HS-5 (cell line): ENCODE measurements at places on chromosomes 7 and 10.
A peak's percentile ranks its signal among the peaks of the same experiment; 100 is the strongest.

DNA sequence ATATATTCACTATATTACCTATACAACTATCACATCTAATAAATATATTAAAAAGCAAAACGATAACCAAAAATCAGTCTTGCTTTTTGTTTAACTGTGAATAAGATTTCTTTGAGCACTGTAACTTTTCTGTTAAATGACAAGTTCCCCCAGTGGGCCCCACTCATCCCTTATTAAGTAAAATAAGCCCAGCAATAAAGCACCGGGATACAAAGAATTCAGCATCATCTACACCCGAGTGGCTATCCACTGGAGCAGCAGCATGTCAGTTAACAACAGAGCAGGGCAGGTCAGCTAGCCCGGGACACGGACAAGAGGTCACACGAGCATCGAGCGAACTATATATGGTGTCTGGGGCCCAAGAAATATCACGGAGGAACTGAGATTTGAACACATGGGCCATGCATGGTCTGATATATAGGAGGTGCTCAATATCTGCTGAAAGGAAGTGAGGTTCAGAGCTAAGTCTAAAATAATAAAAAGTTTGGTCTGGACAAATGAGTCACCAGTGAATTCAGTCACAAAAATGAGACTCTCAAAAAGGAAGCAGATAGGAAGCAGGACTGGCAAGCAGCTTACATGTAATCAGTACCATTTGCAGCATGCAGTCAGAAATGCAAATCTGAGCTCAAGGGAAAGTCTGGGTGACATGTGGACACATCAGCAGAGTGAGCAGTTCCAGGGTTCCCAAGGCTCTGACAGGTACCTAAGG, 4.1 kb downstream of the ERCC6 start:
- peak; percentile 59 for DNase-seq

GRCh38 chr10:99788598-99789256, 6.3 kb downstream of the ABCC2 start:
- peak; percentile 58 for DNase-seq

- no peak for DNase-seq
These were observed 12.5 kb downstream of the COL13A1 start for GRCh38 chr10:69814251-69814650.

- peak; percentile 97 for DNase-seq
These were observed 222.4 kb downstream of the RPS24 start for GRCh38 chr10:78255796-78256638.

DNA sequence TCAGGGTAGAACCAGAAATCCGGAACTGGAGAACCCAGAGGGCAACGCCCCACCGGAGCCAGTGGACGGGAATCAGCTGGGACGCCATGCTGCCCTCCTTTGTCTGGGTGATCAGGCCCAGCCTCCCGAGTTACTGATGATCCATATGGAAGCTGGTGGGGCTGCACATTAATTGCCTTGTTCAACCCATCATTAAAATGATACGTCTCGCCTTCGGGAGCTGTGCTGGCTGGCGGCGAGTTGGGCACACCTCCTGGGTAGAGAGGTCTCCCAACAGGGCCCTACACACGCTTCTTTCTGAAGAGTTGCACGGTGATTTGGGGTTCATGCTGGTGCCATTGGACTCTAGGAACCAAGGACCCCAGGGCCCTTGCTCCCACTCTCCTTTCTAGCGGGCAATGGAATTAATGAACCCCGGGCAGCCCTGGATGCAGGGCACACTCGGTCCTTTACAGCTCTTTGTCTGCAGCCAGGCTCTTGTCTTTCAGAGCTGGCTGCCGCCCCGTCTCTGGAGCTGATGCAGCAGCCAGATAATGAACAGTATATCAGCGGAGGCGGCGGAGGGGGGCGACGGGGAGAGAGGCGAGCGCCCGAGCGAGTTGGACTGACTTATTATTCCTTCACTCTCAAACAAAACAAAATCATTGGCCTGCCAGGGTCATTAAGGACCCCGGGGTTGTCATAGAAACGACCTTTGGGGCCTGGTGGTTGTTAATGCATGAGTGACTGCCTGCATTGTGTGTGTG, 412.2 kb upstream of the ZMIZ1 start:
- DNase-seq, result no peak

DNA sequence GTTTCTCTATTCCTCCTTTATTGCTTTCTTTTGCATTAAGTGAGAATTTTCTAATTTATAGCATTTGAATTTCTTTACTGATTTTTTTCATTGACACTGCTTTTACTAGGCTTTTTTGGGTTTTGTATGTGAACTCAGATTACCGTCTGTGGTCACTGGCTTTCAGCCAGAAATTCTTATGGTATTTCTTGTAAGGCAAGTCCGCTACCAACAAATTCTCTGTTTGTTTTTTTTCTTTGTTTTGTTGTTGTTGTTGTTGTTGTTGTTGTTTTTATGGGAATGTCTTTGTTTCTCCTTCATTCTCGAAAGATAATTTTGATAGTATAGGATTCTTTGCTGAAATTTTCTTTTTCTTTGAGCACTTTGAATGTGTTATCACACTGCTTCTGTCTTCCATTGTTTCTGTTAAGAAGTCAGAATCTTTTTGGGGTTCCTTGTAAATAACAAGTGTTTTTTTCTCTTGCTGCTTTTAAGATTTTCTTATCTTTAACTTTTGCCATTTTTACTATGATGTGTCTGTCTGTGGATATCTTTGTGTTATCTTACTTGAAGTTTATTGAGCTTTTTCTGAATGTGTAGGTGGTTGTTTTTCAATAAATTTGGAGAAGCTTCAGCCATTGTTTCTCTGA, 7.2 kb downstream of the NET1 start:
- no peak for DNase-seq

GRCh38 chr7:84997626-84998025, 189.2 kb downstream of the SEMA3D start:
- no peak for DNase-seq

GRCh38 chr10:103367379-103367781, 396 bp upstream of the TAF5 start:
- DNase-seq, result no peak

- no peak for DNase-seq
These were observed 929.9 kb upstream of the MBL2 start for GRCh38 chr10:53702489-53702888.

GRCh38 chr10:115321360-115321759, 228.2 kb downstream of the ATRNL1 start:
- no peak for DNase-seq

DNA sequence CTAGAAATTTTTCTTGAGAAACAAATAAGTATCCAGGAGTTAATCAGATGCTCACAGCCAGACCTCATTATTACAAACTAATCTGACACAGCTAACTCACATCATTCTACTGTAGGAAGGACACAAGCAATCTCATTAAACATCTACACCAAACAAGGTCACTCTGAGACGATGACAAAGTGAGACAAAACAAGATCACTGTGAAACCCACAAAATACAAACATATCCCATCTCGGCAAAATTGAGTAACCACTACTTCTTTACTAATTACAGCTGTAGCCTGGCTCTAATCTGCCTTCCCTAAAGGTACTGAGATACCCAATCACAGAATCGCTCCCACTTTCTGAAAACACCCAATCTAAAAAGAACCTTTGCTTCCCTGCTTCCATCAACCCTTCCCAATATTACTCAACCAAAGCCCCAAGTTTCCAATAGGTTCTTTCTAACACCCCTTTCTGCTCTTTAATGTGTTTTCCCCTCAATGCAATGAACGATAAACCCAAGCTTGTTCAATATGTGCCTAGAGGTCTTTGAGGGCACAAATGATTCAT, 26.9 kb downstream of the CCDC6 start:
- no peak for DNase-seq

- no peak for DNase-seq
These were observed 13.1 kb upstream of the GATA3 start for GRCh38 chr10:8041284-8041991.

DNA sequence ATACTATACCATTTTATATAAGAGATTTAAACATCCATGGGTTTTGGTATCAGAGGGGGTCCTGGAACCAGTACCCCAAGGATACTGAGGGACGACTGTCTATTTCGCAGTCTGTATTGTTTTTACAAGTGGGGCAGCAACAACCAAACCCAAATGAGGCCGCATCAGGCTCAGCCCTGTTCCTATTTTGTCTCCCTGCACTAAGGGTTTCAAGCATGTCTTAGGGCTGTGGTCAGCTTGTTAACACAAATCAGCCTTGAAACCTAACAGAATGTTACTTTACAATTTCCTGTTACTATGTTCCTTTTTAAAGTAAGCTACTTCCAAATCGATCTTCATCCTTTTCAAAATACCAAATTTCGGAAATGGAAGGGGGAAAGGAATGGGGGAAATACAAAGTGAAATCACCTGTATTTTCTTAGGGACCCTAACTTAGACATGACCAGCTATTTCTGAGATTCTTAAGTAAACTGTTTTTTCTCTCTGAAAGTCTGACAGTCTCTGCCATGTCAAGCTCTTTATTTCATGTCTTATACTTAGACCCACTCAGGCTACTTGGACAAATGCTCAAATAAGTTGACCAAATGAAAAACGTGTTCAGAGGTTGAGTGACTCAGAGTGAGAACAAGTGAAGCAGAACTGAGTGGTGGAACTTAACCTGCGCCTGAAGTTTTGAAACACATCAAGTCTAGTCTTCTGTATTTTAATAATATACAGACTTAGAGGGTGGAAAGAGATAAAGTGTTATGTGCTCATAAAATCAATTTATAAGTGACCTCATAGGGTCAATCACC, 75.8 kb downstream of the C1GALT1 start:
- DNase-seq, result no peak

DNA sequence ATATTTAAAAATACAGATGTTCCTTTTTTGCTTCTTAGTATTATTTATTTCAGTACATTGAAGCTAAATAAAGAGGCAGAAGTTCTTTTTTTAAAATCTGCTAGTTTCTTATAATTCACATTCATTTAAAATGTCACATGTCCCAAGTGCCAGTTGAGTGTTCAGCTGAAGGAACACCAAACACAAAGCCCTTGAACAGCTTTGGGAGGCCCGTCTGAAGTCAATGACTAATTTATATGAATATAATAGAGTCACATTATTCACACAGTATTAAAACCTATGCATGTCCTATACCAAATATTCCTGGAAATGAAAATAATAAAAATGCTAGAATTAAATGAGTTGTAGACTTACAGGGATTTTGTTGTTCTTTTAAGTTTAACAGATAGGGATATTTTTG, 70.3 kb downstream of the GNAI1 start:
- DNase-seq, result no peak

DNA sequence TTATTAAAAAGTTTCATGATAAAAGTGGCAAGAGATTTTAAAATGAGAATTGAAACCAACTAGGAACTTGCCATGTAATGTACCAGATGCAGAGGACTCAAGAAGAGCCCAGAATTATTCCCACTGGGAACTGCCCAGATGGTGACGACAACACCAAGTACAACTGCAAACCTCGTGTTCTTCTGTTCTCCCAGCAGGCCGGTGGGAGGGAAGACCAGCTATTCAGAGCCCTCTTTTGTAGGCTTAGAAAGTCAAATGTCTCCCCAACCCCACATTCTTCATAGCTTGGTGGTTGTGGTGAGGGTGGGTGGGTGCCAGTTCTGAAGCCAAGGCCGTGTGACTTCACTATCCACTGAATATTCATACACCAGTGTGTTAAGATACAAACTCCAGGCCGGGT, 54.3 kb upstream of the ITGB1 start:
- DNase-seq, result no peak

- DNase-seq, result no peak
These were observed 19.9 kb downstream of the TCAF1 start for GRCh38 chr7:143882020-143882603.

DNA sequence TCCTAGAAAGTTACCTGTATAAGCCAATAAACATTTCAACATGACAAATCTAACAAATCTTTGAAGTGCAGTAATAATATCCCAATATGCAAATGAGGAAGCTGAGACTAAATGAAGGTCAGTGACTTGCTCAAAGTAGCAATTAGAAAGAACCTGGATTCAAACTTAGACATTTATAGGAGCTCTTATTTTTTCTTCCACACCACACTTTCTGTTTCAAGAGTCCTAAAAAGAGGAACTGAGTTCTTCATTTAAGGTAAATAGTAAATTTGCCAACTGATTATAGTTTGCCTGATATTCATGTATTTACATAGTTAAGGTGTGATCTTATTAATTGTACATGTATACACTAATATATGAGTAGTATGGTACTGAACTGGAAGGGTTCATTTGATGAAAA, 44.0 kb downstream of the KLHDC10 start:
- no peak for DNase-seq

DNA sequence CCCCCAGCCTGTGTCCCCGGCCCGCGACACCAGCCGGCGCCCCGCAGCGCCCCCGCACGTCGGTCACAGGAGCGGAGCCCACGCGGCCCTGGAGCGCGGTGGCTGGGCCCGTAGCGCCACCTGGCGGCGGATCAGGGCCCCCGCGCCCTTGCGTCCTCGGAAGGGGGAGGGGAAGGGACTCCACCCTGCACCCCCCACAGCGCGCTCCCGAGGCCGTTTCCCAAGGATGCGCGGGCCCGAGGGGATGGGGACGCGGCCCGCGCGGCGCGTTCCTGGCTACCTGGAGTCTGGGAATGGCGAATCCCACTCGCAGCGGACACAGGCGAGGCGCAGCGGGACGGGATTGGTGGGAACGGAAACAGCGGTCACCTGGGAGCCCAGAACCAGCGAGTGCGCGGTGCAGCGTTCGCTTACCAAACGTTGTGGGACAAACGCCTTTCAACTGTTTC, 23.8 kb upstream of the MKI67 start:
- DNase-seq, result no peak

DNA sequence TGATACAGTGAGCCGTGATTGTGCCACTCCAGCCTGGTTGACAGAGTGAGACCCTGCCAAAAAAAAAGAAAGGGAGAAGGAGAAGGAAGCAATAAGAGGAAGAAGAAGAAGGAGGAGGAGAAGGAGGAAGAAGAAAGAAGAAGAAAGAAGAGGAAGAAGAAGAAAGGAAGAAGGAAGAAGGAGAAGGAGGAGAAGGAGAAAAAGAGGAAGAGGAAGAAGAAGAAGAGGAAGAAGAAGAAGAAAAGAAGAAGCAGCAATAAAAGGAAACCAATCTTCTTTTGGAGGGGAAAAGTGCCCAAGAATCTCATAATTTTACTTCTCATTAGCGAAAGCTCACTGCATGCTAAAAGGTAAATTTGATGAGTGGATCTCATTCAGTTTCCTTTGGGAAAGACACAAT, 85.7 kb upstream of the GLCCI1 start:
- DNase-seq, result no peak

DNA sequence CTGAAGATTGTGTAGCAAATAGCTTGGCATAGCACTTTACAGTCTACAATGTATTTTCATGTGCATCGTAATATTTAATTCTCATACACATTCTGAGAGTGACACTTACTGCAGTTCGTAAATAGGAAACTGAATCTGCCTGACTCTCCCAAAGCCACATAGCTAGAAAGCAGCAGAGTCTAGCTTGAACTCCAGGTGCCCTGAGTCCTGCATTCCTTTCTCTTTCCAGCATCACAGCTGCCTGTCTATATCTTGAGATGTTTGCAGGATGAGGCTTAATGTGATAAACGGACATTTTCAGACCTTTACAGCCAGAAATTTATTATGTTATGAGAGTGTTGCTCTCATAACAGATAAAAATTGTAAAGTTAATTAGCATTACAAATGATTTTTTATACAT, 132.9 kb upstream of the PLXDC2 start:
- no peak for DNase-seq

DNA sequence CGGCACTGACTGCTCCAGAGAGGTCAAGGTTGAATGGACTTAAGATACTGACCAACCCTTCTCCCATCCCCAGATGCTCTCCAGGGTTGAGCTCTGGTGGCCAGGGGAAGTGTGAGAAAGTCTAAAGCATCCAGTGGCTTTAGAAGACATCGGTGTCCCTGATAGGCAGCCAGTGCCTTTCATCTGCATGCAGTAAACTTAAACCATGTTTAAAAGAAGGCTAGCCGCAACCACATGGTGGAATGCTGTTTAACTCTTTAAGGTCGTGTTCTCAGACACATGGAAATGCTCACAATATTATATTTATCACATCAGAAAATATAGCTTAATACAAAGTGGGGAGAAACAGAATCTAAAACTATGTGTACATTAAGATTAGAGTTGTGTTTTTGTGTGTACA, 137.0 kb downstream of the CNNM2 start:
- DNase-seq, result no peak
